Kidney (tissue), 22 donors: ENCODE measurements at places on chromosomes 12 and 14. TPM values are rescaled to one million over a fixed set of nuclear protein-coding genes. Genes with fewer than 3 reads are reported as not detected.

GRCh38 chr12:104602406-104602805 is 145.7 kb downstream of the CHST11 start:
- no peak overlapping the region for H3K27ac ChIP-seq
- no peak overlapping the region for H3K4me3 ChIP-seq
- no peaks in the 10 kb centered on the region for H3K4me1 ChIP-seq
- H3K27me3 ChIP-seq: no peaks in the 10 kb centered on the region

- no peaks in the 10 kb centered on the region for H3K36me3 ChIP-seq
- no peak for DNase-seq
- H3K27me3 ChIP-seq: no peaks in the 10 kb centered on the region
- H3K4me1 ChIP-seq: peaks cover 22% of the 10 kb centered on the region
- H3K4me3 ChIP-seq: no peak overlapping the region
- H3K27ac ChIP-seq: peak overlapping the region; percentile 44
Measured at GRCh38 chr12:45232756-45233372, 17.0 kb downstream of the ANO6 start.

DNA sequence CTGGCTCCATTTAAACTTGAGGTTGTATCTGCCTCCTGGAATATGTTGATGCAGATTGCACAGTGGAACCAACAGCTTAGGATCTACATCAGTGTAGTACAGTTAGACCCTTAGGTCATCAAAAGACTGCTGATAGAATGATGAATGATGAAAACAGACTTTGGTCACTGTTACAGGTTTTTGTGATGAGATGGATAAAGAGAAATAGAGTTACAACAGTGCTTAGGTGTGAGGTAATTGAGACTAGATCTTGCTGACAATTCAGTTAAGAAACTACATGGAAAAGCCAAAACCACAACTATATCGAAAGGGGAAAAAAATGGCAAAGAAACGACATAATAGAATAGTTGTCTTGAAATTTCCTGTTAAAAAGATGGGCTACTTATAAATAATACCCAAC is 145.7 kb upstream of the LMNTD1 start:
- H3K36me3 ChIP-seq: no peaks in the 10 kb centered on the region
- no peak for DNase-seq
- H3K4me3 ChIP-seq: no peak overlapping the region
- H3K27me3 ChIP-seq: no peaks in the 10 kb centered on the region

DNA sequence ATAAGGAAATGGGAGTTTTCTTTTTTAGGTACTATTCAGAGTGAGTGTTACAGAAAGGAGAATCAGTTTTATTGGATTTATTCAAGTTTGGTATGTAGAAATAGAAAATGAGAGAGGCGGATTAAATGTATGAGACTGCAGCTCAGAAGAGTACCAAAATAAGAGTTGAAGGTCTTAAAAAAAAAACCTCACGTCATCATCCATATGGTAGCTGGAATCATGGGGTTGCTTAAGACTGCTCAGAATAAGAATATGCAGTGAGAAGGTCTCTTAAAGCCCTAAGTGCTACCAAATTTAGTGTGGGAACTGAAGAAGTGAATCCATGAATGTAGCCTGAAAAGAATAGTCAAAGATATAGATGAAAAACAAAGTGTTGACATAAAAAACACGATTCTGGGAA is 825.5 kb upstream of the SEL1L start:
- H3K27ac ChIP-seq: no peak overlapping the region
- no peak for DNase-seq
- H3K4me1 ChIP-seq: no peaks in the 10 kb centered on the region
- no peak overlapping the region for H3K4me3 ChIP-seq
- no peaks in the 10 kb centered on the region for H3K27me3 ChIP-seq

DNA sequence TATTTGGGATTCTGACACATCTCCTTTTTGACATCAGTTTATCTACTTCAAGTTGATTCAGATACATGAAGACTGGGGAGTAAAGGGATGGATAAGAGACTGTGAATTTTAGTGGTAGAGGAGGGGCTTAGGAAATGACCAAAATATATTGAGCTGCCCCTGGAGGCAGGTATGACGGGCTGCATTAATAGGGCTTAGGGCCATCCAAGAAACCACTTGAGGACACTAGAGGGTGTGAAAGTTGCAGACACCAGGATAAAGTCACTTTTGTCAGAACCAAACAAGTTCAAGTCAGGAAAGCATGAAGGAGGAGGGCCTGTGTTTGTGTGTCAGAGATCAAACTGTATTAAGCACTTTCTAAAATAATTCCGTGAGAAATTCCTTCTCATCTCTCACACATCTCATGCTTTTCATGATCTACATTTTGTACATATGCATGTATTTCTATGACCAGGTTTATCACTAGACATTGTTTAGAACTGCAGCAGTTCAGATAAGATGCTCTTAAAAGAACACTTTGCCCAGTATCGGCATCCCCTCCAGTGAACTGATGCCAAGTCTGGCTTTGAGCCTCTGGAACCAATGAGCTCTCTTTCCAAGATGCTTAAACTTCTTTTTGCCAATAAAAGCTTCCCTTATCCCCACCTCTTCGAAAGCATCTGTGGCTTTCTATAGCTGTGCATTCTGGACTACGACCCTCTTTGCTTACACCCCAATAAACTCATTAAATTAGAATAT is 136.9 kb downstream of the SLC38A1 start:
- H3K4me1 ChIP-seq: no peaks in the 10 kb centered on the region
- no peak for DNase-seq
- H3K27me3 ChIP-seq: no peaks in the 10 kb centered on the region
- H3K4me3 ChIP-seq: no peak overlapping the region
- no peaks in the 10 kb centered on the region for H3K36me3 ChIP-seq

DNA sequence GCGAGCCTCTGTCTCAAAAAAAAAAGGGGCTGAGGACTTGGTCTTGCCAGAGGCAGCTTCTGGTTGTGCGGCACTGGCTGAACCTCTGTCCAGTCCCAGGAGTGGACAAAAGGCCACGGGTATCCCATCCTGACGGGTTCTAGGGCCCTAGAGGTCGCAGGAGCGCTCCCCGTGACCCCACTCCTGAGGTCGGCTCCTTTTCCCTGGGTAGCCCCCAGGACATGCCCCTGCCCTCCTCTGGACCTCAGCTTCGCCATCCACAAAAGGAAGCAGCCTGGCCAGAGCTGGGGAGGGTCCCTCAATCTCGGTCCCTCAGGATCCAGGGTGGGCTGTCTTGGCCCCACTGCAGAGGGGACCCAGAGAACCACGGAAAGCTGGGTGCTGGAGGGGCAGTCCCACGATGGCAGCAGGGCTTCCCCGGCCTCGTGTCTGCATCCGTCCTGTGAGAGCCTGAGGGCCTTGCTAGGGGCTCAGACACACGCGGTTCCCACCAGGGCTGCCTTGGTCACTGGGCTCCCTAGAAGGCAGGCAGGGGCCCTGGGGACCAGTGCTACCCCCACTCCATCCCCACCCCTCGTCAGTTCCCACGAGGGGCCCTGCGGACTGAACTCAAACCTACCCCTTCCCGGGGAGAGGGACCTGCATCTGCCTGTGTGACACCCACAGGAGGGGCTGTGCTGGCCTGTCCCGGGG is 31.1 kb downstream of the ASCL4 start:
- no peak overlapping the region for H3K27ac ChIP-seq
- no peaks in the 10 kb centered on the region for H3K4me1 ChIP-seq
- DNase-seq: no peak
- no peaks in the 10 kb centered on the region for H3K27me3 ChIP-seq
- no peaks in the 10 kb centered on the region for H3K36me3 ChIP-seq
- H3K4me3 ChIP-seq: no peak overlapping the region

DNA sequence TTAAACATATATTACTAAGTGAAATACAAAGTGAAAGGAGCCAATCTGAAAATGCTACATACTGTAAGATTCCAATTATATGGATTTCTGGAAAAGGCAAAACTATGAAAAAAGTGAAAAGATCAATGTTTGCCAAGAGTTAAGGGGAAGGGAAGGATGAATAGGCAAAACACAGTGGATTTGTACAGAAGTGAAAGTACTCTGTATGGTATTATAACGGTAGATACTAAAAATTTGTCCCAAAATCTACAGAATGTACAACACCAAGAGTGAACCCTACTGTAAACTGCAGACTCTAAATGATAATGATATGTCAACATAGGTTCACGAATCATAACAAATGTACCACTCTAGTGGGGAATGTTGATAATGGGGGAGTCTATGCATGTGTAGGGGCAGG is 17.8 kb downstream of the EEA1 start:
- no peaks in the 10 kb centered on the region for H3K4me1 ChIP-seq
- H3K27me3 ChIP-seq: no peaks in the 10 kb centered on the region
- H3K4me3 ChIP-seq: no peak overlapping the region
- H3K36me3 ChIP-seq: no peaks in the 10 kb centered on the region

- peaks cover 8% of the 10 kb centered on the region for H3K4me1 ChIP-seq
- H3K27ac ChIP-seq: no peak overlapping the region
- H3K36me3 ChIP-seq: no peaks in the 10 kb centered on the region
- DNase-seq: no peak
- peaks cover 24% of the 10 kb centered on the region for H3K27me3 ChIP-seq
- H3K4me3 ChIP-seq: no peak overlapping the region
Measured at GRCh38 chr12:49332891-49333371, 4.1 kb downstream of the C1QL4 start.

GRCh38 chr12:128286970-128287369 is 20.0 kb downstream of the TMEM132C start:
- H3K4me3 ChIP-seq: no peak overlapping the region
- H3K27me3 ChIP-seq: no peaks in the 10 kb centered on the region
- no peak for DNase-seq
- no peak overlapping the region for H3K27ac ChIP-seq
- no peaks in the 10 kb centered on the region for H3K36me3 ChIP-seq
- peaks cover 3% of the 10 kb centered on the region for H3K4me1 ChIP-seq

GRCh38 chr12:66620688-66621087 is 58.2 kb downstream of the GRIP1 start:
- DNase-seq: no peak
- H3K4me3 ChIP-seq: no peak overlapping the region
- no peaks in the 10 kb centered on the region for H3K36me3 ChIP-seq
- no peaks in the 10 kb centered on the region for H3K4me1 ChIP-seq
- no peak overlapping the region for H3K27ac ChIP-seq
- no peaks in the 10 kb centered on the region for H3K27me3 ChIP-seq

GRCh38 chr12:117904051-117904450 is 64.7 kb downstream of the KSR2 start:
- no peaks in the 10 kb centered on the region for H3K27me3 ChIP-seq
- no peaks in the 10 kb centered on the region for H3K4me1 ChIP-seq
- H3K27ac ChIP-seq: no peak overlapping the region
- no peak overlapping the region for H3K4me3 ChIP-seq

DNA sequence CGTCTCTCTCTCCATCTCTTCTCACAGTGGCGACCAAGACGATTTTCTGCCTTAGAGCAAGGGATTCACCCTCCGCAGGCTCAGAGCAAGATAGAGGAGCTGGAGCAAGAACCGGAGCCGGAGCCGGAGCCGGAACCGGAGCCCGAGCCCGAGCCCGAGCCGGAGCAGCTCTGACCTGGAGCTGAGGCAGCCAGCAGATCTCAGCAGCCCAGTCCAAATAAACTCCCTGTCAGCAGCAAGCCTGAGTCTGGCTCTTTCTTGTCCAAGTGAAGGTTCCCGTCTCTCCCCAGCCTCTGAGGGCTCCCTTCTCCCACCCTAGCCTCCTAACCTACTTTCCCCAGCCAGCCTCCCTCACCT is 5.9 kb downstream of the LAG3 start:
- peak overlapping the region; percentile 40 for H3K27ac ChIP-seq
- no peaks in the 10 kb centered on the region for H3K27me3 ChIP-seq
- DNase-seq: no peak
- no peak overlapping the region for H3K4me3 ChIP-seq

GRCh38 chr14:84006643-84007155 is 1523.2 kb upstream of the FLRT2 start:
- H3K27ac ChIP-seq: no peak overlapping the region
- no peaks in the 10 kb centered on the region for H3K27me3 ChIP-seq
- H3K4me3 ChIP-seq: no peak overlapping the region

GRCh38 chr12:45290216-45290605 is 74.3 kb downstream of the ANO6 start:
- no peak overlapping the region for H3K27ac ChIP-seq
- H3K36me3 ChIP-seq: no peaks in the 10 kb centered on the region
- no peaks in the 10 kb centered on the region for H3K4me1 ChIP-seq

DNA sequence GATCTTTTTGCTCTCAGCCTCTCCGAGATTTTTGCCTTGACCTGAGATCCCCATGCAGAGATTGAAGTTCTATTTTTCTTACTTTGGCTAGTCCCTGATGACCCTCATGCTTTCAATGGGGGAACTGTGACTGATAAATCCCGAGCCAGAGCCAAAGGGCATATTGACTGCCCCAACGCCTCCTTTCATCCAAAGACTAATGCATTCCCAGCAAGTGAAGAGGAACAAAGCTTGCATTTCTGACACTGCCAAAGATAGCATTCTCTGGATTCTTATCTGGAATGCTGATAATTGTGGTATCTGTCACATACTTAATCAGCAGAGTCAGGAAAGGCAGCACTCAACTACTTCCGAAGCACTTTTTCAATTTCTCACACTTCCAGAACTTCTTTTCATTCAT is 152.3 kb upstream of the EGLN3 start:
- H3K27me3 ChIP-seq: no peaks in the 10 kb centered on the region
- no peak overlapping the region for H3K4me3 ChIP-seq
- no peaks in the 10 kb centered on the region for H3K4me1 ChIP-seq
- H3K27ac ChIP-seq: no peak overlapping the region
- no peak for DNase-seq

DNA sequence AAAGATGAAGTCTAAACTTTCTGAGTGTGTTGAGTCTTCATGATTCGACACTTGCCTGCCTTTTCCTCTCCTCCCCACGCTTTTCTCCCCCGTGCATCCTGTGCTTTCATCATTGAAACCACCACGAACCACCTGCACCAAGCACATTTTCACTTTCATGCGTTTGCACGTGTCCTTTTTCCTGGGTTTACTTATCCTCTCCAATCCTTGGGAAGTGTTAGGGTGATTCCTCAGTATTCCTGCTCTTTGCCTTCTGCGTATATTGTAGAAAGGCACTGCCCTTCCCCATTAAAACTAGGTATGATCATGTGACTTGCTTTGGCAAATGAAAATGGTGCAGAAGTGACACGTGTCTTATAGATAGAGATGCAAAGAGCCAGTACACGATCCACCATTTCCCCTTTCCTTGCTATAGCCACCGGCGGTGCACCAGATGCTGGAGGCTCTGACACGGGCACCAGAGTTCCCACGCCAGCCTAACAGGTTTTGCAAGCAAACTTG is 106.6 kb downstream of the BRMS1L start:
- H3K27ac ChIP-seq: no peak overlapping the region
- no peaks in the 10 kb centered on the region for H3K27me3 ChIP-seq
- no peaks in the 10 kb centered on the region for H3K36me3 ChIP-seq
- no peak overlapping the region for H3K4me3 ChIP-seq

GRCh38 chr14:75667099-75667765 is 6.2 kb downstream of the TTLL5 start:
- no peak overlapping the region for H3K27ac ChIP-seq
- no peaks in the 10 kb centered on the region for H3K4me1 ChIP-seq
- H3K27me3 ChIP-seq: no peaks in the 10 kb centered on the region
- DNase-seq: no peak
- H3K4me3 ChIP-seq: no peak overlapping the region
- H3K36me3 ChIP-seq: peaks cover 7% of the 10 kb centered on the region

The P2RX7 gene
- total RNA-seq: 3.5 TPM

The STON2 gene
- 86.6 TPM for total RNA-seq

The SLC17A8 gene
- total RNA-seq: 0.16 TPM

The ZDHHC22 gene
- total RNA-seq: not detected

The LRP1-AS gene
- total RNA-seq: not detected

The KRT6B gene
- total RNA-seq: not detected

The NFYB gene
- total RNA-seq: 31.1 TPM

The HOXC13 gene
- total RNA-seq: not detected
